ENCODE measurements at places on chromosomes 1 and 21. TPM values are rescaled to one million over a fixed set of nuclear protein-coding genes. Genes with fewer than 3 reads are reported as not detected.
A peak's percentile ranks its signal among the peaks of the same experiment; 100 is the strongest.

CD101 gene
- not detected for total RNA-seq

C2CD4D gene
- not detected for total RNA-seq

PYHIN1 gene
- total RNA-seq = 15.1 TPM

CLEC20A gene
- total RNA-seq = not detected

LIPI gene
- total RNA-seq = not detected

ENAH gene
- total RNA-seq = 0.29 TPM

OR10J1 gene
- not detected for total RNA-seq

CACNA1S gene
- not detected for total RNA-seq

LRRC39 gene
- 2.9 TPM for total RNA-seq

PADI4 gene
- total RNA-seq = 3.9 TPM

OR2T35 gene
- total RNA-seq = not detected

VAMP4 gene
- total RNA-seq = 27.5 TPM

KCNK2 gene
- not detected for total RNA-seq

DNA sequence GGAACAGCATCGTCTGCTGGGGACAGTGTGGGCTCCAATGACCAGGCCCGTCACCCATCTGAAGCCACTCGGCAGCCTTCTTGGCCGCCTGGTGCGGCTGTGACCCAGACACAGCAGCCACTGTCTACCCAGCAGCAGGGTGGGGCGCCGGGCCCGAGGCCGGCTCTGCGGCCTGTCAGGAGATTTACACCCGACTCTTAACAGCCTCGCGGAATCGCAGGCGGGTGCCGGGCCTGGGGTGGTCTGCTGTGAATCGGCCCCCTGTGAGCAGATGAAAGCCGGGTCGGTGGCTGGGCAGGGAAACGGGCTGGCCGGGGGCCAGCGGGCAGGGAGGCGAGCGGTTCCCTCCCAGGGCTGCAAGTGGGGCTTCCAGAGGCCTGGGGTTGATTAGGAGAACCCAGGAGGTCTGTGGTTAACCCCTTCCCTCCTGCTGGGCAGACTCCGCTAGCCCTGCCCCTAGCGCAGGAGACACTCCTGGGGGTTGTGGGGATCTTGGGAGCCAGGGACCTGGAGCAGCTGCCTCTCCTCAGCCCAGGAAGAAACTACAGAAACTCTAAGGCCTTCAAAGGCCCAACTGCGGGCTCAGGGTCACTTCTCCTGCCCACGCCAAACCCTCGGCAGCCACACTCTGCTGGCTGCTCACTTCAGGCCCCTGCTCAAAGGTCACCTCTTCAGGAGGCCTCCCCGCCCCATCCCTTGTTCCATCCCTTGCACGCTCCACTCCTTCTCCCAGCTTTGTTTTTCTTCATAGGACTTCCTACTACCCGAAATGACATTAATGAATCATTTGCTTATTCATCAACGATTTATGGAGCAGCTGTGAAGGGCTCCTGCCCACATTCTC is 15.6 kb downstream of the RUNX3 start:
- no peak for DNase-seq

DNA sequence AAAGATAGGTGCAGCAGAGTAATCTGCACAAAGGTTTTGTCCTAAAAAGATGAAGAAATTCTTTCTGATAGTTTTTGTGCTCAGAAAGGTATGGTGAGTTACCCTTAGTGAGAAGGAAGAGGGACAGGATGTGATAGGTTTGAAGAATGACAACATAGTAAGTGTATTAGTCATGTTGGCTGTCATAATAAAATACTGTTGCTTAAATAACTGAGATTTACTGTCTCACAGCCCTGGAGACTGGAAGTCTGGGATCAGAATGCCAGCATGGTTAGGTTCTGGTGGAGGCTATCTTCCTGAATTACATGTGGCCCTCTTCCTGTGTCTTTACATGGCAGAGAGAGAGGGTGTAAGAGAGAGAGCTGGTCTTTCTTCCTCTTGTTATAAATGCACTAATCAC is 965.2 kb downstream of the TTLL7 start:
- no peak for DNase-seq

DNA sequence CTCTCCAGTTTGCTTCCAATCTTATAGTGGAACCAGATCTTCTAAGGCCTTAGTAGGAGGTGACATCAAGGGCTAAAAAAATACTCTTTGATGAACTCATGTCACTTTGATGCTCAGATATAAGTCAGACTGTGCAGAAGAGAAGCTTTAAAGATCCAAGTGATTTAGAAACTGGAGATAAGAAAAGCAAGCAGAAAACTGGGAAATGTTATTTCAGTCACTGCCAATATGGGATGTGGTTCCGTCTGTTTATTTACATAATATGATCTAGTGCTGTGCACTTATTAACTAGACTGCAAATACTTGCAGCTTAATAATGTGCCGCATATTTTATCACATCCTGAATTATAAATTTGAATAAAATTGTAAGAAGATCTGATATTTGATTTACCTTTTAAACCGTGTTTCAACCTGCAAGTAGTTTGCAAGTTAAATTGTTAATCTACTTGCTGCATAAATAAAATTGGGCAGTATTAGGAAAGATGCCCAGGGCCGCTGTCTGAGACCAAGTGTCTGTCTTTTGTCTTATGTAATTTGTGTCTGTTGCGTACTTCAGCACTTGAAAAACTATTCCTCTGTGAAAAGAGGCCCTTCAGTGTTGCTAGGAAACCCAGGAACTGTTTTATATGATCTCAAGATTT is 29.6 kb downstream of the CXADR start:
- DNase-seq = no peak

- no peak for DNase-seq
These were observed 28.3 kb downstream of the NEK7 start for GRCh38 chr1:198185146-198185545.

- DNase-seq = no peak
These were observed 19.1 kb downstream of the CSF1 start for GRCh38 chr1:109929588-109930251.

DNA sequence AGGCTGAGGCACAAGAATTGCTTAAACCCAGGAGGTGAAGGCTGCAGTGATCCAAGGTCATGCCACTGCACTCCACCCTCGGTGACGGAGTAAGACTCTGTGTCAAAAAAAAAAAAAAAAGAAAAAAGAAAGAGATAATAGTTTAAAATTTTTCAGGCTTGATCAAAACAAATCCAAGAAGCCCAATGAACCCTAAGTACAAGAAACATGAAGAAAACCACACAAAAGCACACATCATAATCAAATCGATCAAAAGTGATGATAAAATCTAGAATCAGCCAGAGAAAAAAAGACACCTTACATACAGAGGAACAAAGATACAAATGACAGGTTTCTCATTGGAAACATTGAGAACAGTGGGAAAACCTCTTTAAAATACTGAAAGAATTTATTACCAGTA is 31.5 kb downstream of the LDLRAD1 start:
- DNase-seq = no peak

- no peak for DNase-seq
These were observed 153.1 kb upstream of the RAB4A start for GRCh38 chr1:229117664-229118300.

- DNase-seq = no peak
These were observed 374.9 kb downstream of the NTNG1 start for GRCh38 chr1:107515702-107516101.

GRCh38 chr1:182595641-182596240 is 6.7 kb upstream of the RNASEL start:
- DNase-seq = peak; percentile 43

DNA sequence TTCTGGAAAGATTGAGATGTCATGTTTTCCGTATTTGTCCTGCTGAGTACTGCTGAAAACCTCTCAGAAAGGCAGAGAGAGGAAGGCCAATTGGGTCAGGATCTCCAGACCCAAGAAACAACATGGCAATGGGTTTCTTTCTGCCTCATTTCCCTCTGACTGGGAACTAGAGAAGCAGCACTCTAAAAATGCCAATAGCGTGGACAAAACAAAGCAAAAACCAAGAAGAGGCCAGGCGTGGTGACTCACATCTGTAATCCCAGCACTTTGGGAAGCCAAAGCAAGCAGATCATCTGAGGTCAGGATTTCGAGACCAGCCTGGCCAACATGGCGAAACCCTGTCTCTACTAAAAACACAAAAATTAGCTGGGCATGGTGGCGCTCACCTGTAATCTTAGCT is 18.3 kb downstream of the TNFRSF9 start:
- DNase-seq = no peak

- DNase-seq = no peak
These were observed 483.6 kb upstream of the RGS18 start for GRCh38 chr1:191674626-191675179.

DNA sequence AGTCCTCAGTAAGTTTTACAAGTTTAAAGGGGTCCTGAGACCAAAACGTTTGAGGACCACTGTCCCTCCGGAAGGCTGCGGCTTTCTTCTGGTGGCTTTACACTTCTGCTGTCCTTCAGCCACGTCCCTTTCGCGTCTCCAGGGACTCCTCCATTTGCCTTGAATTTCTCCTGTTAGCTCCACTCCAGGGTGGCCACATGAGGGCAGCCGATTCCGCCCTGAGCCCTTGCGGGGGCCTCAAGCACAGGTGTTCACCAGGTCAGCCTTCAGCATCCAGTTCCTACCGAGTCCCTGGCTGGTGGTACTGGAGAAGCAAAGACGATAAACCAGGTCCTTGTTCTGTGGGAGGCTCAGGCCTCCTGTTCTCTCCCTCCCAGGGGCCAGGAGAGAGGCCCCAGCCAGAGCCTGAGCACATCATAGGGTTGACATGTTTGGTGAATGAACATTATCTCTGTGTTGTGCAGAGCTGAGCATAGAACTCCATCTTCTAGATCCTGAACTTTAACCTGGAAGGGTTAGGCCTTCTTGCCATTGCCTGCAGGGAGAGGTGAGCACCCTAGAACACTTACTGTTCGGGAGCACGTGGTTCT is 27.4 kb upstream of the COQ8A start:
- peak; percentile 14 for DNase-seq

GRCh38 chr1:86472767-86473166 is 4.0 kb downstream of the CLCA1 start:
- no peak for DNase-seq

DNA sequence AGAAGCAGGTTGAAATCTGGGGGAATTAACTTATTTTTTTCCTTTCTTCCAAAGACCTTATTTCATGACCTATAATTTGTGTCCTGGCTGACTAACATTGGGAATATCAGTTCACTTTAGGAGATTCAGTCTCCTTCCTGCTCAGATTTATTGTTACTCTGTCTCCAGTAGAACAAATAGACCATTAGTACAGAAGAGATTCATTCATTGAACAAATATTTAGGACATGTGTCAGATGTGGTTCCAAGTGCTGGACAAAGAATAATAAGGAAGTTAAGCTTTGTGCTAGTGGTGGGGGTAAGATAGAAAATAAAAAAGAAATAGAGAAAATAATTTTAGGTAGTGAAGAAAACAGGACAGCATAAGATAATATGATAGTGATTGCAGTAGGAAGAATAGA is 20.3 kb downstream of the ZMYM4 start:
- no peak for DNase-seq

DNA sequence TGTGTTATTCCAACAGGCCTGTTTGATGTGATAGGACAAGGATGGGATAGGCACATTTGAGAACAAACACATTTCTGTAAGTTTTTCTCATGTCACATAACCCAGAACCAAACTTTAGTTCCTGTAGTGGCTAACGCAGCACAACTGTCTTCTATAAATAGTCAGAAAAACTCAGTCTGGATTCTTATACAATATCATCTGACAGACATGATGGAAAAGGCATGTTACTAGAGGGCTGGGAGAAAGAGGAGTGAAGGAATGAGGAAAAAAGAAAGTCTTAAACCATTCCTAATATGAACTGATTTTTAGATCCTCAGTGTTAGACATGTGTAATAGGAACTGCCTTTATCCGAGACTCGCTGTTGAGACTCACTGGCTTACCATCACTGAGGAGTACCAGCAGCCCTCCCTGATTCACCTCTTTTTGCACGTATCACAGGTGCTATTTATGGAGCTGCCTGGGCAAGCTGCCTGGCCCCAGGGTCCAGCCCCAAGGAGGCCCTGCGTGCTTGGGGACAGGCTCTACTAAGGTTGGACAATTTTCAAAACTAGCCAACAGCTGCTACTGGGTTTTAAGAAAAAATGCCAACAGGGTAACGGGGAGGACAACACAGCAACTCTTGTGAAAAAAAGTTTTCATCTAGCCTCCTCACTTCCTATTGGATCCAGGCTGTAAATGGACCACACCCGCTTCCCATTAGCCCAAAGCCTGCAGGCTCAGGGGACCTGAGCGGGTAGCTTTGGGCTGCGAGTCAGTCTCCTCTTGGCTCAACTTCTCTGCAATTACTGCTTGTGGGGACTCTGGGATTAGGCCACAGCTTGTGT is 30.7 kb upstream of the SERBP1 start:
- no peak for DNase-seq

GRCh38 chr1:65109487-65109886 is 38.5 kb upstream of the AK4 start:
- DNase-seq = no peak

- DNase-seq = no peak
These were observed 49.5 kb upstream of the SLC19A1 start for GRCh38 chr21:45591619-45592207.

DNA sequence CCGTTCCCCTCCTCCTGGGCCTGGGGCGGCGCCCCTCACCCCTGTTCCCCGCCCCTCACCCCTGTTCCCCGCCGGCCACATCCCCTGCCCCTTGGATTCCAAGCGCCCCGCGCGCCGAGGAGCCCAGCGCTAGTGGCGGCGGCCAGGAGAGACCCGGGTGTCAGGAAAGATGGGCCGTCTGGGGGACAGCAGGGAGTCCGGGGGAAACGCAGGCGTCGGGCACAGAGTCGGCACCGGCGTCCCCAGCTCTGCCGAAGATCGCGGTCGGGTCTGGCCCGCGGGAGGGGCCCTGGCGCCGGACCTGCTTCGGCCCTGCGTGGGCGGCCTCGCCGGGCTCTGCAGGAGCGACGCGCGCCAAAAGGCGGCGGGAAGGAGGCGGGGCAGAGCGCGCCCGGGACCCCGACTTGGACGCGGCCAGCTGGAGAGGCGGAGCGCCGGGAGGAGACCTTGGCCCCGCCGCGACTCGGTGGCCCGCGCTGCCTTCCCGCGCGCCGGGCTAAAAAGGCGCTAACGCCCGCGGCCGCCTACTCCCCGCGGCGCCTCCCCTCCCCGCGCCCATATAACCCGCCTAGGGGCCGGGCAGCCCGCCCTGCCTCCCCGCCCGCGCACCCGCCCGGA is at the start of gene TP73:
Gene TP73, plus strand, starts transcription at position 587 of the 618 bp plus-strand sequence. CDS start 29,850 bp downstream, outside the sequence.
- no peak for DNase-seq

DNA sequence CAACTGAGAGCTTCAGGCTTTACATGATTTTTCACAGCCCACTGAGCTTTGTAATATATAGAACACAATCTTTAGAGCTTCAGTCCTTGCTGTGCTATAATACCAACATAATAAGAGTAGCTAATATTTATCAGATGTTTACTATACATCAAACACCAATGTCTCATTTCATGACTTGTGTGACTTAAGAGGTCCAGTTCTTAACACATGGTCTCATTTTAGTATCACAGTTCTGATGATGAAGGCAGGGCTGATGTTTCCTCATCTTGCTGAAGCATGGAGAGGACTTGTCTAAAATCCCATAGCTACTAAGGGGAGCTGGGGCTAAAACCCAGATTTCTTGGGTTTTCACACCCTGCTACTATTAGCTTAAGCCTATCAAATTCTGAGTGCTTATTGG is 5.5 kb downstream of the MTR start:
- no peak for DNase-seq

Measured in naive thymus-derived CD8-positive, alpha-beta T cell (primary cell).